NCI-H2107 (cell line): ENCODE measurements at places on chromosomes 1 and 21.

GRCh38 chr1:19772053-19772452 is 27.7 kb downstream of the TMCO4 start:
- DNase-seq, result peak; percentile 15

GRCh38 chr1:206445911-206446356 is 24.3 kb upstream of the IKBKE start:
- no peak for DNase-seq

DNA sequence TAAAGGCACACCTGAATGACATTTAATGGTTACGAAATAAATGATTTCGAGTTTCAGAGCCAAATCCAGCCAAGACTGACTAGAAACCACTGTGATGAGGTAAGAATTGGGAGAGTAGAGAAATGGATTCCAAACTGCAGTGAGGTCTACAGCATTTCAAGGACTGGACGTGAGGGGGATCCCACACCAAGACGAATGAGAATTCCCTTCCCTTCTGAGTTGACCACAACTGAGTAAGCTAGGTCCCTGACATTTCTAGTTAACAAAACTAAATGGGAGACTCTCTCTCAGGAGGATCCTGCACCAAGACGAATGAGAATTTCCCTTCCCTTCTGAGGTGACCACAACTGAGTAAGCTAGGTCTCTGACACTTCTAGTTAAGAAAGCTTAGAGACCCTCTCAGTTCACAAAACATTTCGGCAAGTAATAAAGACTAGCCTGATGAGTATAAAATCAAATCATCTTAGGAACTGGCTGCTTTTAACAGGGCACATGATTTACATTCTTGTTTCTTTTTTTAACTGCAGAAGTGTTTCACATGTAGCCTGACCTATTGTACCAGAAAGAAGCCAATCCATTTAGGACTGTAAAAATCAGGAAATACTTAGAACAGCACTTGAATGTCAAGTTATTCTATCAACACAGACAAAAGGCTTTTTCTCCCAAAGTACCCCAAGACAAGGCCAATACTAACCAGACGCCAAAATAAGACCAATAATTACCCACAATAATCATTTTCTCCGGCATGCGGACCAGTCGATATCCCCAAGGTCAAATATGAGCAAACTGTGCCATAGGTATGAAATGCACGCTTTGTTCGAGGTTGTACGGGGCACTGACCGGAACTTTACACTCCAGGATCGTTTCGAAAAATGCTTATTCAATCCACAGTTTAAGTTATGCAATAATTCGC is 1.4 kb upstream of the SPATA1 start:
- DNase-seq, result no peak

- DNase-seq, result no peak
These were observed 283.1 kb downstream of the TM2D1 start for GRCh38 chr1:61441723-61442262.

- DNase-seq, result no peak
These were observed 26.4 kb upstream of the LAMC1 start for GRCh38 chr1:182996816-182997215.

DNA sequence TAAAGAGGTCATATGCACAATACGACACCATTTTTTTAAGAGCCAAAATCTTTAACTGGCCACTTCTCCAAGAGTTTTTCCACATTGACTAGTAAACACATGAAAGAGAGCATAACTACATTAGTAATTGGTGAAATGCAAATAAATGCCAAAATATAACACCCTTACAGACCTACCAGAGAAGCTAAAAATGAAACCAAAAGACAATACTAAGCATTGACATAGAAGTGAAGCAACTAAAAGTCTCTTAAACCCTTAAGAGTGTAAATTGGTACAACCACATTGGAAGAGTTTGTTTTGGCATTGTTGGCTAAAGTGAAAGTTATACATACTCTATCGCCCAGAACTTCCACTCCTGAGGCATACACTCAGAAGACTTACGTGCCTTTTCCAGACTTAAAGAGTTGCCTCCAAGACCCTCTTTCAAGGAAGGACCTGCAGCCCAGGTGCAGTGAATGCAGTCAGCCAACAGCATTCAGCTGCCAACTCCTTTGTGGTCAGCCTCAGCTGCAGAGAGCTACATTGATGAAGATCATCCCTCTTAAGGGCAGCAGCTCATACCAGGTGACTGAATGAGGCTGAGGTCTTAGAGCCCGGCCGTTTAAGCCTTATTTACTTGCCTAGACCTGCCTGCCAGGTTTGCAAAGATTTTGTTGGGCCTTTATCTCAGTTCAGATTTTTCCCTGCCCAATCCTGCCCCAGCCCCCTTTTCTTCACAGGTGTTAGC is 839.1 kb upstream of the ADGRL2 start:
- peak; percentile 29 for DNase-seq

DNA sequence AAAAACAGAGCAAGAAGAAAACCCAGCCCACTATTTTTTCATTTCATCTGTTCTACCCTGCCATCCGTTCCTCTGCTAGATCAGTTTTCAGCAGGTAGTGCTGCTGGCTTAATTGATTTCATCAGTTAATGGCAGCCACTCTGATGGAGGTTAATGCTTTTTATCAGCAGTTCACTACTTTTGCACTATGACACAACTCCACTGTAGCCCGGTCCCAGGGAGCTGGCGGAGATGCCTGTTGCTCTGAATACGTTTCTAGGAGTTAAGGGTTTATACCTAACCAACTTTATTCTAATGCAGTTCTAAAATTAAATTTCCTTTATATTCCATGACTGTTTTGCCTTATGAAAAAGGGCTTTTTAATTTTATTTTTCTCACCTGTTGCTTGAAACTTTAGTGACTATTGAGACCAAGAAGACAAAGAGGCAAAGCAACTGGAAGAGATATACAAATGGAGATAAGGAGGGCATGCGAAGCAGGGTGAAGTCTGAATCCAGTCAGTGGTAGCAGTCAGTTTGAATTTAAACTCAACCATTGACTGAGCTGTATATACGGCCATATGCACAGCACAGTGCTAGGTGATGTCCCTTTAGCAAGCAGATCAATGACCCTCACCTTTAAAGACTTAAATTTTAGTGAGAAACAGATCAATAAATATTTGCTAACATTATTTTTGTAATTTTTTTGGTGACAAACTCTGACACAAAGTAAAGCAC is 477.9 kb downstream of the LMO4 start:
- no peak for DNase-seq

GRCh38 chr1:65398083-65398482 is 22.4 kb upstream of the LEPR start:
- DNase-seq, result no peak

DNA sequence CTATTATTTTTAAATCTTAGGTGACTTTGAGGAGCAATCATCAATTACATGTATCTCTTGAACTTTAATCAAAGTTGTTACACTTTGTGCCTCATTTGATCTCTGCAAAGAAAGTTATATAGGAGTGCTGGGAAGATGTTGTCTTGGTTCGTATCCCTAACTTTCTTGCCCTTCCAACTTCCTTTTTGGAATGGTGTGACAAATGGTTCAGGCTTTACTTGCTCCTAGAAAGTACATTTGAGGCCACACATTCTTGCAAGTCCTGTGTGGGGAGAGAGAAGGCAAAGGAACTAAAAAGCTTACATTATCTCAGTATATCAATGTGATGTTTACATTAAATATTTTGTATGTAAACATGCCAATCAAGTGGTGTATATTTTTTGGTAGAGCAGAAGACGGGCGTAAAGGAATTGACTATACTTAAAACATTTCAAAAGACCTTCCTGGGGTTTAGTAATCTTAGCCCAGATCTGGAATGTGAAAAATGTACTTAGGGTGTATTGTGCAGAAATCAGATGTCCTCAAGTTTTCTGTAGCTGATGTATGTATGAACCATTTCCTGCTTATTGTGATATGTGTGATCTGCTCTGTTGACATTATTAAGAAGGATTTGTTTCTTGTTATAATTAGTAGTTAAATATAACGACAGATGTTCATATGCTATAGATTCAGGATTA is 59.2 kb downstream of the USP25 start:
- DNase-seq, result no peak
